ENCODE measurements at places on chromosomes 2 and 18.
A peak's percentile ranks its signal among the peaks of the same experiment; 100 is the strongest.

DNA sequence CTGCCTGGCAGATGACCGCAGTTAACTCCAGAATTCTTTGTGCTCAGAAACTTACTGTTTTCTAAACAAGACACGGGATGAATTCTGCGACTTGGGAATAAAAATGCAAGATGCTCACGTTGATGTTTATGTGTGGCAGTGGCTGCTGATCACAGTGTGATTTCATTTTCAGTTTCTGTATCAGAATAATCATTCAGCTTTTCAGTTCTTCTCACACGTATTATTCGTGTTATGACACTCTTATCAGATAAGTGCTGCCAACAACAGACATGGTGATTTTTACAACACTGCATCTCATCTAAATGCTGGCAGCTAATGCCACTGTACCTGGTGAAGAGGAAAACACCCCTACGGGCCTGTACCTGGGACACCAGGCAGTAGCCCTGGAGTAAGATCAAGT, 272.9 kb upstream of the REV1 start:
- DNase-seq = no peak

GRCh38 chr18:30280186-30280585, 762.4 kb downstream of the DSC3 start:
- no peak for DNase-seq

DNA sequence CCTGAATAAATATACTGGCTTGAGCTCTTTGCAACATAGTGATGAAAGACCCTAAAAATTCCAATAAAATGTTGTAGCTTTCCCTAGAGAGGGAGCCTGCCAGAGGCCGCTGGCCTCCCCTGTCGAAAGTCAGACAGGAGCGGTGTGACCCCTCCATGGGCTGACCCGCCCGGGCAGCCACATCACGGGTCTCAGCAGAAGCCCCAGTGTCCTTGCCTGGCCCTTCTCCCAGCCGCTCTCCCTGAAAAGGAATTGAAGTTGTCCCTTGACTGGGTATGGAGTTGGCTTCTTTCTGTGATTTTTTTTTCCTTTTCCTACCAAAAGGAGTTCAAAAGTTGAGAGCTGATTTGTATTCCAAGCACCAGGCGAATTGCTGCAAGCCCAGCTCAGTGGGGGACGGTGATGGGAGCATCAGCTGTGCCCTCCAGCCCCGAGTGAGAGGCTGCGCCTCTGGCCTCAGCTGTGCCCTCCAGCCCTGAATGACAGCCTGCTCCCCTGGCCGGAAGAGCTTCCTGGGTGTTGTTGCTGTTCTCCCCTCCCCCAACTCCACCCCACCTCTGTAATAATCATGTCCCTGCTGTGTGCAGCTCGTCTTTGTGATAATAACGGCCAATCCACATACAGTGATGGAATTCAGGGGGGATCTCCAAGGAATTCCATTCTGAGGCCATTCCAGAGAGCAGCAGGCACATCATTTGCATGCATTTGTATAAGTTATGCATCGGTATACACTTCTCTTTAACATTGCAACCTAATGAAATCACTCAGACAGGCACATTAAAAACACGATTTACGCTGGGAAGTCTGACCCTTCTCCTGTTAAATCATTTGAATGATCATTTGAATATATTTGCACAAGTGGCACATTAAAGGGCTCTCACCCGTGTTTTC, 501.0 kb downstream of the EIPR1 start:
- no peak for DNase-seq

DNA sequence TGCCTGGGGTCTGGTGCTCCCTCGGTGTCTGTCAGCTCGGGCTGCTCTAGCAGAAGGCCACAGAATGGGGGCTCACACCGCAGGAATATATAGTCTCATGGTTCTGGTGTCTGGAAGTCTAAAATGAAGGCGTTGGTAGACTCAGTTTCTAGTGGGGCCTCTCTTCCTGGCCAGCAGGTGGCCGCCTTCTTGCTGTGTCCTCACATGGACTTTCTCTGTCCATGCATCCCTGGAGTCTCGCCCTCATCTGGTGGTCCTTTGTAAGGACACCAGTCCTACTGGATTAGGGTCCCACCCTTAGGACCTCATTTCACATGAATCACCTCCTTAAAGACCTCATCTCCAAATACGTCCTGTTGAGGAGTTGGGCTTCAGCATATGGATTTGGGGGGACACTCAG, 65.7 kb downstream of the RRM2 start:
- no peak for DNase-seq

DNA sequence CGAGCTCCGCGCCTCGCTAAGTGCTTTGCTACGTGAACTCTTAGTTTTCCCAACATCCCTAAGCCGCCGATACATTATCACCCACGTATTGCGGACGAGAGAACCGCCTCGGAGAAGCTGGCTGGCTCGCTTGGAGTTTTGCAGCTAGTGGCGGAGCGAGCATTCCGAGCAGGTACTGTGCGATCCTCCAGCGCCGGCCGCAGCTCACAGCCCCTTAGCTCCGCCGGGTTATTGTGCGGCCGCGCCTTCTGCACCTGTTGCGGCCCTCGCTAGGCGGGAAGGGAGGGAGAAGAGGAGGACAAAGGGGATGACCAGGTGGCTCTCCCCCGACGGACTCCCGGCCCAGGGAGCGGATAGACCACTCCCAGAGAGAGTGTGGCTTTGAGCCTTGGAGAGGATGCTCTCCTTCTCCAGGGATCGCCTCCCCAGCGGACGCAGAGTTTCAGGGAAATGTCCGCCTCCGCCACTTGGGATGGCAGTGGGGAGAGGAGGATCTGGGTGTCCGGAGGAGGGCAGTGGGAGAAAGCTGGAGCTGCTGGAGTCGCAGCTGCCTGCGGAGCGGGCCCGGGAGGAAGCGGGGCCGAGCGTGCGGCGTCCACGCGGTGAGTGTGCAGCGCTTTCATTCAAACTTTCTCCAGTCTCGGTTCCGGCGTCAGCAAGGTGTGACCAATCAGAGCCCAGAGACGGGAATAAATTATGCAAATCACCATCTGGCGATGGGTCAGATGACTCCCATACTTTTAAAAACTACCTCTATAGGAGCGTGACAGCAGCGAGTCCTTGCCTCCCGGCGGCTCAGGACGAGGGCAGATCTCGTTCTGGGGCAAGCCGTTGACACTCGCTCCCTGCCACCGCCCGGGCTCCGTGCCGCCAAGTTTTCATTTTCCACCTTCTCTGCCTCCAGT, at the start of gene LIPG:
TSS of gene LIPG (plus strand) at position 769 of the 905 bp plus-strand sequence. CDS start 252 bp downstream, outside the sequence.
- peak; percentile 11 for DNase-seq

Measured in stimulated activated CD4-positive, alpha-beta T cell treated with anti-CD3 and anti-CD28 coated beads, TNF-alpha, amount 100 ng/mL, for 24 hours (primary cell).